ENCODE measurements at places on chromosomes 5 and 9. TPM values are rescaled to one million over a fixed set of nuclear protein-coding genes. Genes with fewer than 3 reads are reported as not detected.

DEPDC1B gene
- total RNA-seq = not detected

ARSI gene
- total RNA-seq = 4.3 TPM

KIF4B gene
- total RNA-seq = not detected

ANKRD31 gene
- total RNA-seq = not detected

CFAP90 gene
- total RNA-seq = not detected

SCAI gene
- 5.1 TPM for total RNA-seq
